Peyer's patch (tissue), 4 donors: ENCODE measurements at places on chromosomes 1 and 21.

GRCh38 chr1:203189951-203190352 lies 3.4 kb upstream of the CHI3L1 start:
- no peak for DNase-seq
- no peaks in the 10 kb centered on the region for H3K4me1 ChIP-seq
- H3K27ac ChIP-seq, result no peak overlapping the region
- H3K4me3 ChIP-seq, result no peak overlapping the region

DNA sequence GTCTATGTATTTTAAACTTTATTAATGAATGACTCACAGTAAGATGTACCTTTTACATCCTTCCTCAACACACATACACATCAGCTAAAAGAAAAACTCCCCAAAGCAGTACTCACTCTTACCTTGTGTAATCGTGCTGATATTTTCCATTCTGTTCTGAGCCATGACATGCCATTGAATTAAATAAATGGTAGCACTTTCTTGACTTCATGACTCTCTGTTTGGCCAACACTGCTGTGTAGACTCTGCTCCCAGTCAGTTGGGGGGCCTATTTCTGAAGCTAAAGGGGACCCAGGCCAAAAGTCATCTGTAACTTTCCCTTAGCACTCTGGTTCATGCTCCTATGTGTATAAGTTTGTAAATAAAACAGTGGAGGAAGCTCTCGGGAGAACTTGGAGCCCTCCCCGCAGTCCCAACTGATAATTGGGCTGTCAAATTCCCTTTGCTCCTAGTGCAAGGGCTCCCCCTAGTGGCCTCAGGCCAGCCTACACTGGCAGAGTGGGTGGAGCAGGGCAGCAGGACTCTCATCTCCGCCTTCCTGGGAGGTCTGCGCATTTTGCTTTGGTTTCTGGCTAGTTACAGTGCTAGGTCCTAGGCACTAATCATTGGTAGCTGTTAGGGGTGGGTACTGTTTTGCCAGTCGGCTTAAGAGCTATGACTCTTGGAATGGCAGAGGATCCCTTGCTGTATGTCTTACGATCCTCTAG lies 1.7 kb upstream of the FYB2 start:
- H3K36me3 ChIP-seq, result no peaks in the 10 kb centered on the region
- H3K27me3 ChIP-seq, result no peaks in the 10 kb centered on the region
- H3K4me3 ChIP-seq, result no peak overlapping the region
- no peak overlapping the region for H3K27ac ChIP-seq
- peak; percentile 91 for DNase-seq

- H3K4me1 ChIP-seq, result peaks cover 9% of the 10 kb centered on the region
- no peaks in the 10 kb centered on the region for H3K27me3 ChIP-seq
- H3K36me3 ChIP-seq, result no peaks in the 10 kb centered on the region
- DNase-seq, result no peak
These were observed 6.1 kb upstream of the LDLRAP1 start for GRCh38 chr1:25537153-25537831.

DNA sequence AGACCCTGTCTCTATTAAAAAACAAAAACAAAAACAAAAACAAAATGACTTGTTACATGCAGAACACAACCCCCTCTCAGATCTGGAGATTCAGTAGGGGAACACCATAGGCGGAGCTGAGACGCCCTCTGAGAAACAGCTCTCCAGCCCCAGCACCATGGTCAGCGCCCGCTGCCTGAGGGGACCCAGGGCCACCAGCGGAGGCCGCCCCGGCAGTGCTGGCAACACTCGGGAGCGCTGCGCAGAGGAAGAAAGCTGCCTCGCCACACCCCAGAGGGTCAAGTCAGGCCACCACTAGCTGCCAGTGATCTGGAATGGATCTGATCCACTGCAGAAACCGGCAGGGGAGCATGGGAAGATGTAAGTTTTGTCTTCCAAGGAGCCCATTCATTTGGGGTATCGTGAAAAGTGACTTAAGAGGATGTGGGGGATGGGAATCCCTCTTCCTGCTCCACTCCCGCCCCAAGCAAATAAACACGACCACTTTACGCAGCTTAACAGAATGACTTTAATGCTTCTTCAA lies 3.1 kb downstream of the ACTA1 start:
- peak; percentile 59 for DNase-seq
- H3K27ac ChIP-seq, result no peak overlapping the region
- no peaks in the 10 kb centered on the region for H3K36me3 ChIP-seq
- peaks cover 42% of the 10 kb centered on the region for H3K27me3 ChIP-seq
- no peak overlapping the region for H3K4me3 ChIP-seq

- no peaks in the 10 kb centered on the region for H3K4me1 ChIP-seq
- H3K36me3 ChIP-seq, result no peaks in the 10 kb centered on the region
- no peak overlapping the region for H3K4me3 ChIP-seq
- H3K27ac ChIP-seq, result no peak overlapping the region
- no peaks in the 10 kb centered on the region for H3K27me3 ChIP-seq
These were observed 882.9 kb upstream of the B3GALT2 start for GRCh38 chr1:194069168-194069830.

DNA sequence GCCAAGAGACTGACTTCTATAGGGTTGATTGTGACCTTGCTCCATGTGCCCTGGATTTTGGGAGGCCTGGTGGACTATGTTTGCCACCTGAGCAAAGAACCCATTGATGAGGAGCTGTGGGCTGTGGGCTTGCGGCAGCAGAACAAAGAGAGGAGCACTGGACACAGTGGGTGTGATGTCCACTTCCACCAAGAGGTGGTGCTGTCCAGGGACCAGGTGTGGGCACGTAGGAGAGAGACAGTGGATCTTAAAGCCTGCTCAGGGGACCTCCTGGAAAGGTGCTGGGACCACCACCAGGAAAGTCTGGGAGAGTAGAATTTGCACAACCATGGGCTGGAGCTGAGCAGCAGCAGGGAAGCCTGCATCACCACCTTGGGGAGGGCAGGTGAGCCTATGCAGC lies 106.7 kb upstream of the ETS2 start:
- DNase-seq, result no peak
- no peak overlapping the region for H3K27ac ChIP-seq
- H3K4me1 ChIP-seq, result no peaks in the 10 kb centered on the region
- H3K36me3 ChIP-seq, result no peaks in the 10 kb centered on the region
- no peak overlapping the region for H3K4me3 ChIP-seq

DNA sequence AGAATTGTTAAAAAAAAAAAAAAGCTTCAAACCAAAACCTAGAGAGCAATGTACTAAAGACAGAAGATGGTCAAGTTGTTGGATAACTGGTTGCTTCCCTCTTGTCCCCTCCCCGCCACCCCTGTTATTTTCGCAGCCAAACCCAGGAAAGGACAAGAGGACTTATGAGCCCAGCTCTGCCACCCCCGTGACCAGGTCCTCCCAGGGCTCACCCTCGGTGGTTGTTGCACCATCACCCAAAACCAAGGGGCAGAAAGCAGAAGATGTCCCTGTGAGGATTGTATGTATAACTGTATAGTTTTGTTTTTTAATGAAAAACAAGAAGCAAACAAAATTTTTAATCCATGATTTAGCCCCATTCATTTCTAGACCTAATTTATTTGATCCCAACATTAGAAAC lies 69.4 kb downstream of the VPS26C start:
- peaks cover 59% of the 10 kb centered on the region for H3K36me3 ChIP-seq
- H3K4me1 ChIP-seq, result no peaks in the 10 kb centered on the region
- no peak overlapping the region for H3K27ac ChIP-seq
- no peaks in the 10 kb centered on the region for H3K27me3 ChIP-seq

DNA sequence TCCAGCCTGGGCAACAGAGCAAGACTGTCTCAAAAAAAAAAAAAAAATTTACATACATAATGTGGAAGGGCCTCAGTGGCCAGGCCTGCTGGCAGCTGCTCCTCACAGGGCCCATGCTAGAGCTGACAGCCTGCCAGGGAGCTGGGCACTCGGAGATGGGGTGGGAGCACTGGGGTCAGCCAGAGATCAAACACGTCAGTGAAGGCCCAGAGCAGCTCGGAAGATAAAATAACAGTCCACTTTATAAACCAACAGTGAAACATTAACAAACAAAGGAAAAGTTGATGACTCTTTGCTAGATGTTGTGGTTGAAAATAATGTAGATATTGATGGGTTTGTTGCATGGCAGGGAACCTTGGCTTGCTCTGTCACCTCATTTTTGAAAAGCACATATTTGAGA lies 42.7 kb downstream of the ATP5PF start:
- no peaks in the 10 kb centered on the region for H3K4me1 ChIP-seq
- no peak for DNase-seq
- no peaks in the 10 kb centered on the region for H3K36me3 ChIP-seq
- H3K4me3 ChIP-seq, result no peak overlapping the region
- no peak overlapping the region for H3K27ac ChIP-seq
- H3K27me3 ChIP-seq, result no peaks in the 10 kb centered on the region
